Peyer's patch (tissue), 4 donors: ENCODE measurements at places on chromosomes 13 and 19. TPM values are rescaled to one million over a fixed set of nuclear protein-coding genes. Genes with fewer than 3 reads are reported as not detected.

DNA sequence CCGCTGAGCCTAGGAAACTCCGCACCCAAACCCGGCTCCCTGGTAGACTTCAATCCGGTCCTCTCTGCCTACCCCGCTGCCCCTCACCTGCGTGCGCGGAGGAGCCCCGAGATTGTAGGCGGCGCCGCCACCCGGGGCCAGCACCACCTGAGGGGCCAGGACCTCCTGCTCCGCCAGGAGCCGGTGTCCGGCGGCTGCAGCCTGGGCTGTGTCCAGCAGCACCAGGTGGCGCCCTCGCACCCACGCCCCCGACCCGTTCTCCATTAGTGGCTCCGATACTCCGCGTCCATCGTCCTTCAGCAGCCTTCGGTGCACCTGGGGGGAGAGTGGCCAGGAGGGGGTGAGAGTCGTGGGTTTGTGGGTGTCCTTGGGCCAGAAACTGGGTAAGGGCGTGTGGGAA, 18.5 kb downstream of the MAN2B1 start:
- H3K27me3 ChIP-seq: no peaks in the 10 kb centered on the region
- no peak for DNase-seq
- H3K36me3 ChIP-seq: peaks cover 9% of the 10 kb centered on the region
- H3K4me1 ChIP-seq: peaks cover 14% of the 10 kb centered on the region

DNA sequence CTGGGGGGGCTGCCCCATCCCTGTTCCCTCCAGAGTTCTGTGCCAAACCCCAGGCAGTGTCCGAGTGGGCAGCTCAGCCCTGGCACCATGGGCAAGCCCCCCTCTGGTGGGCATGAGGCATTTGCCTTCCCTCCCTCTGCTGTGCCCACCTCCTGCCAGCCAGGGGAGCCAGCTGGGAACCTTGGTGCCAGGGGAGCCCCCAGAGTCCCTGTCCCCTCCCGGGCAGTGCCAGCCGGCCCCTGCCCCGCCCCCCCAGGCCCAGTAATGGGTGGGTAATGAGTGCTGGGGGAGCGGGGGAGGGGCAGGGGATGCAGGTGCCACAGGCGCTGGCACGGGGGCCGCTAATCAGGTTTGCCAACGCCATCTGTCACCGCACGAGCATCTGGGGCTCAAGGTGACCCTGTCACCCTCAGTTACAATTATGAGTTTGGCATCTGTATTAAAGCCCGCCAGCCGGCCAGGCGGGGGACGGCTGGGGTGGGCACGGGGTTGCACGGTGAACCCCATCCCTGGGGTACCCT, 5.9 kb downstream of the DAND5 start:
- no peaks in the 10 kb centered on the region for H3K27me3 ChIP-seq
- H3K36me3 ChIP-seq: no peaks in the 10 kb centered on the region
- H3K27ac ChIP-seq: no peak overlapping the region
- no peak overlapping the region for H3K4me3 ChIP-seq
- no peak for DNase-seq

DNA sequence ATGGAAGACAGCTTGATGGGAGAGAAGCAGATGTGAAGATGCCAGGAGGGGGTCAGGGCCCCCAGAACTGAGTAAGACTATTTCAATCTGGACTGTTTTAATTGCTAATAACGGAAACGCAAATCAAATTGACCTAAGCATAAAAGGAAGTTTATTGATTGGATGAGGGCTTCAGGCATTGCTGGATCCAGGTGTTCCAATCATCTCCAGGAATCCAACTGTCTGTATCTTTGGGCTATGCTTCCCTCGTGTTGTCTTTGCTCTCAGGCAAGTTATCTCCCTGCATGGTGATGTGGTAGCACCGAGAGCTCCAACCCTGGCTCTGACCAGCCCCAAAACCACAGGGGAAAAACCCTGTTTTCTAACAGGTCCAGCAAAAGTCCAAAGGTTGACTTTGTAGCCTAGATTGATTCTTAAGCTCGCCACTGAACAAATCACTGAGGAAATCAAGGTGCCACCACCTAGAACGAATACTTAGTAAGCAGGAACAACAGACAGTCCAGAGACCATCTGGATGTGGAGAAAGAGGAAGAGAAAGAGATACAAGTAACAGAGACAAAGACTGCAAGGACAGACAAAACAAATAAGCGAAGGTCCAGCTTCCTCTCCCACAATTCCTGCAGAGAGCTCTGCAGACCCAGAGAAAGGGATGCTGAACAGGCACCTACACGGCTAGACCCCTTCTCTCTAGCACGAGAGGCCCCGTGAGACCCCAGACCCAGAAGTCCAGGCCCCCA, 1.2 kb upstream of the C19orf81 start:
- H3K27me3 ChIP-seq: no peaks in the 10 kb centered on the region
- no peaks in the 10 kb centered on the region for H3K36me3 ChIP-seq
- H3K4me1 ChIP-seq: no peaks in the 10 kb centered on the region
- DNase-seq: no peak
- H3K27ac ChIP-seq: no peak overlapping the region
- H3K4me3 ChIP-seq: no peak overlapping the region

- H3K4me1 ChIP-seq: no peaks in the 10 kb centered on the region
- no peaks in the 10 kb centered on the region for H3K27me3 ChIP-seq
- DNase-seq: no peak
- no peak overlapping the region for H3K4me3 ChIP-seq
These were observed 665.7 kb upstream of the GPC6 start for GRCh38 chr13:92560883-92561282.

The ZNF345 gene
- total RNA-seq: 19.8 TPM
